Stimulated activated CD8-positive, alpha-beta memory T cell treated with anti-CD3 and anti-CD28 coated beads, Interleukin-4, amount 100 ng/mL, for 1 hour (primary cell): ENCODE measurements at places on chromosomes 5 and 9.

DNA sequence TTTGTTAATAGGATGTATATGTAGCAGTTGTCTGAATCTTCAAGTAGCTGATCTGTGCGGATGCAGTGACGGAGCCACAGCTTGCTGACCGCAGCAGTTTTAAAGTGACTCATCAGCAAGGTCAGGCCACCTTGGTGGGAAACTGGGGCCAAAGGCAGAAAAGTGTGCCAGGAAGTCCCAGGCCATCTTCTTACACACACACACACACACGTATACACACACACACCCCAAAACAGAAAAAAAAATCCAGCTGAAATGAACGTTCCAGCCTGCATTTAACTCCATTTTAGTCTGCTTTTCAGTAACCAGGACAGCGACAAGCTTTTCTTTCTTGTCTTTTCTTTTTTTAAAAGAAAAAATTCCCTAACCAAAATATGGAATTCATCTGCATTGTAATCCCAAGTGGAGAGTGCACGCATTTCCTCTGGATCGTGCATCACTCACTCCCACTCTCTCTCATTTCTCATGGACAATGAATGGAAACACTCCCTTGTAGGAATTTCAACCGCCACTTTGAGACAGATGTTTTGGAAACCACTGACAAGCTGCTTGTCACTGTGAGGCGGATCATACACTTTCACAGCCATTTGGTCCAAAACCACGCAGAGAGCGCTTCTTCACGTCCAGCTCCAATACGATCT lies 103.9 kb downstream of the LHFPL2 start:
- DNase-seq: no peak

- DNase-seq: no peak
Observed at GRCh38 chr5:54932789-54933188, 52.6 kb downstream of the ESM1 start.

DNA sequence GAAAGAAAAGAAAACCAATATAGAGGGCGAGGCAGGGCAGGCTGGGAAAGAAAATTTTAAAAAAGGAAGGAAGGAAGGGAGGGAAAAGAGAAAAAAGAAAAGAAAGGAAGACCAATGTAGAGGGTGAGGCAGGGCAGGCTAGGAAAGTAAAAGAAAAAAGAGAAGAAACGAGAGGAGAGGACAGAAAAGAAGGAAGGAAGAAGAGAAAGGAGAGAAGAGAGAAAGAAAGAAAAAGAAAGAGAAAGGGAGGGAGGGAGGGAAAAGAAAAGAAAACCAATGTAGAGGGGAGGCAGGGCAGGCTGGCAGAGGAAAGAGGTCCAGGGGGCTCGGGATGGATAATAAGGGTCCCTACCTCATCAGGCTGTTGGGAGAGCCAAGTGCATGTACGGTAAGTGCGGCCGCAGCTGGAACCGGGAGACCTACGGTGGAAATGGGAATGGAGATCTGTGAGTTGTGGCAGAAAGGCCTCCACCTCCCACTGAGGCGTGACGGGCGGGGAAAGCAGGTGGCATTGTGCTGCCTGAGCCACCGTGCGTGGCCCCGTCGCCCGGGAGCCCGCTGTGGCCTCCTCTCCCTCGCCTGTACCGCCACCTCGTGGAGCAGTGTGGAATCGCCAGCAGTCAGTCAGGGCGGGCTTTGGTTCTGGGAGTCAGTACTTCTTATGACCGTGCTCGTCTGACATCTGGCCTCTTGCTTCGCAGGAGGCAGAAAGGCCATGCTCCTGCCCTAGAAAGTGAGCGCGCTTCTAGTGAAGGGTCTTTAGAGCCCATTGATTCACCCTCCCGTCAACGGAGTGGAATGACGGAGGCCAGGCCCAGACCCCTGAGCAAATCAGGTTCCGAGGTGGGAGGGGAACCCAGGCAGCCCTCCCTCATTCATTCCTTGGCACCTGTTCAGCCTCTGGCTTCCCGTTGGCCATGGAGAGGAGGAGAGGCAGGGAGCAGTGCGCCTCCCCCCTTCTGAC lies 10.4 kb upstream of the NHP2 start:
- DNase-seq: peak; percentile 81

- no peak for DNase-seq
Observed at GRCh38 chr9:107530679-107531078, 41.1 kb upstream of the KLF4 start.

DNA sequence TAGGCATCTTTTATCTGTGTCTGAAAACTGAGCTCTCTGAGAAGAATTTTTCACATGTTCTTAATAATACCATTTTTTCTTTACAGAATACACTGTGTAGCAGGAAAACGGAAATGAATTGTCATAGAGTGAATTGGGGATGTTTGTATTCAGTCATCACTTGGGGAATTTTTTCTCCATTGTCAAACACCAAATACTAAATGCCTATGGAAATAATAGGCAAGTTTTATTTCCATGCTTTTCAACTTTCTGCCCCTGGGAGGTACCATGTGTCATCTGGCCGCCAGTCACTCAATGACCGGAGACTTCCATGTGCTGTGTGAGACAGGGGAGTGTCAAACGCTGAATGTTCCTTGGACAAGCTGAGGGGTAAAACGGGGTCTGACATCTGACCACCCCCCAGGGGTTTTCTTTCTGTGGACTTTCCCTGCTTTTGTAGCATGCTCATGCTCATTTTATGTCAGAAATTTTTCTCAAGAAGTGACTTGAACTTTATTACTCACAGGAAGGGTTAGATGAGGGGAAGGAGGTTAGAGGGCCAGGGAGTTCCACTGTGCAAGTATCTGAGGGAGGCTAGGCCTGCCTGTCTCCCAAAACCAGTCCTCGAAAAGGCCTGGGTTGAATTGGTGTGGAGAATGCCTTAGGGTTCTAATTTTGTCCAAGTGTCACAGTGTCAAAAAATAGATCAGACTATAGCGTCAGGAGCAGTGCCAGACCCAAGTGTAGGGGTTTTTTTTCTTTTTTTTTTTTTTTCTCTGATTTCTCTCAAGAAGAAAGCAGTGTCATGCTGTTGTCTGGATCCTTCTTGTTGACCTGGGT lies 438.6 kb downstream of the AGTPBP1 start:
- no peak for DNase-seq

GRCh38 chr5:96870094-96871026 lies 5.9 kb upstream of the ERAP2 start:
- no peak for DNase-seq

DNA sequence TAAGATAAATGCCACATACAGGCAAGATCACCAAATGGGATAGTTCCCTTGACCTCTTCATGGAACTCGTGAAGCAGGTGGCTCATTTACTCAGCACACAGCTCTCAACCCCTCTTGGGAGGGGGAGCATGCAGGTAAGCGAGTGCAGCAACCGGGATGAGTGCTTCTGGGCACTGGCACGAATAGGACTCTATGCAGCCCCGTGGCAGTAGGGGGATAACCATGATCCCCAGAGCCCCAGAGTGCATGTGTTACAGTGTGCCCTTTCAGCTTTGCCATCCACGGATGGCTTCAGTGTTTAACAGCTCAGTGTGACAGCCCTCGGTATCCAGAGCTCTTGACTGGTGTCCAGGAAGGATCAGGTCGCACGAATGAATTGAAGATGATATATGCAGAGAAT lies 1187.1 kb downstream of the CDH9 start:
- no peak for DNase-seq

GRCh38 chr9:96246267-96246671 lies 55.7 kb downstream of the HSD17B3 start:
- DNase-seq: no peak

DNA sequence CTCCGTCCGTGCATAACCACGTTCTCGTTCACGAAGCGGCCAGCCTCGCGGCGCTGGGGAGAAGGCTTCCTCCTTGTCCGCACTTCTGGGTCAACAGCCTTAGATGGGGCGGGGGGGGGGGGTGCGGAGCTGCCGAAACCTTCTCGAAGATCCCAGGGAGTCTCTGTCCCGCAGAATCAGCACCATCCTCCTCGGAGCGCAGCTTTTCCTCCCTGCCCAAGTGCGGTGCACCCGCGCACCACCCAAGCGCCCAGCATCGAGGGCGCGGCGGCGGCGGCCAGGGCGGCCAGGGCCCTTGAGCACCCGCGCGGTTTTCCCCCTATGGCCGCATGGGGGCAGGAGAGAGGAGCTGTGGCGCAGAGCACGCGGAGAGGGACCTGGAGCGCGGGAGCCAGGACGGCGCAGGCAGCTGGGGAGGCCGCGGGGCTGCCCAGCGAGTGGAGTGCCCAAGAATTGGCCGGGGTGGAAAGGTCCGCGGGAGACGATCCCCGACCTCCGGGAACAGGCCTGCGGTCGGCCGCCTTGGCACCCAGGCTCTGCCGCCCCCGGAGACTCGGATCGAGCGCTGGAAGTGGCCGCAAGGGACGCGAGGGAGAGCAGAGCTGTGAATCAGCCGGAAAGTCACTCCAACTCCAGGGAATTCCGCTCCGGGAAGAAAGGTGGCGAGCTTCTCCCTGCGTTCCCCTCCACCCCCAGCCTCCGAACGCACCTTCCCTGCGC lies 43.1 kb downstream of the TMEM174 start:
- peak; percentile 22 for DNase-seq

DNA sequence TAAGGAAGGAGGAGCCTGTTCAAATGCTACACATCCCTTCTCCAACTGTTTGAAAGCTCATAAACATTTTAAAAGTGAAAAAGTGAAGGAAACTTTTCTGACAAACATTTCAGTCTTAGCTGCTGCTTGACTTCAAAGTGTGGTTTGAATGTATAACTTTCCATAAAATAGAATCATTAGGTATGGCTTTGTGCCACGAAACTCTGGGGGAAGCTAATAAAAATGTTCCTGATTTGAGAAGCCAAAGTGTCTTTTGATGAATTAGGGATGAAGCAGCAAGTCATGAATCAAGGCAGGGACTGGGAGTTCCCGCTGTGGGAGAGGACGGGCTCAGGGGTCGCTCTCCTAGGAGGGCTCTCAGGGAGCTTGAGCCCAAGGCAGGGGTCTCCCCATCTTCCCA lies 15.3 kb downstream of the MVB12B start:
- DNase-seq: no peak

DNA sequence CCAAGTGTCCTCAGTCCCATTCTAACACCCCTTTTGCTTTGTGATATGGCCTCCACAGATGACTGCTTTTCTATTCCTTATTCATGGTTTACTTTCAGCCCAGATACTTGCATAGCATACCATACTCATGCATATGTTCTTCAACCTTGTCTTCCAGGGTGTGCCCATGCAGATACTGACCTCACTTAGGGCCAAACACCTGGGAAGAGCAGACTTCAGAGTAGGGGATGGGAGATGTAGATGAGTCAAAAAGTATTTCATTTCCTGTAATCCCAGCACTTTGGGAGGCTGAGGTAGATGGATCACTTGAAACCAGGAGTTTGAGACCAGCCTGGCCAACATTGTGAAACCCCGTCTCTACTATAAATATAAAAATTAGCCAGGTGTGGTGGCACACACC lies 58.3 kb downstream of the NRG2 start:
- DNase-seq: no peak

- no peak for DNase-seq
Observed at GRCh38 chr9:34746526-34746925, 36.6 kb upstream of the CCL21 start.

DNA sequence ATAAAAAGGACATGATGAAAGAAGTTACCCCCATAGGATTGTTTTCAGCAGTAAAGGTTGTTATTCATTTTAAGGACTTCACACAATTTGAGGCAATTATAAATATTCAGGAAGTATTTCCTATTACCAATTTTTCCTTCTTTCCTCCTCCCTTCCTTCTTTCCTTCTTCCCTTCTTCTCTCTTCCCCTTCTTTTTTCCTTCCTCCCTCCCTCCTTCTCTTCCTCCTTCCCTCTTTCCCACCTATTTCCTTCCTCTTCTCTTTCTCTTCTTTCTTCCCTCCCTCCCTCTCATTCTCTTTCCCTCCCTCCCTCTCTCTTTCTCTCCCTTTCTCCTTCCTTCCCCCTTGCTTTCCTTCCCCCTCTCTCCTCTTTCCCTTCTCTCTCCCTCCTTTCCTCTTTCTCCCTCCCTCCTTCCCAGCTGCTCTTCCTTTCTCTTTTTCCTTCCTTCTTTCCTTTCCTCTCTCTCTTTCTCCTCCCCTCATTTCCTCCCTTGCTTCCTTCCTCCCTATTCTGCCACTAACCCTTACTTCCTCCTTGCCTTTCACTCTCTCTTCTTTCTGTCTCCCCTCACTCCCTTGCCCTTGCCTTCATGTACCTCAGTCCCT lies 105.1 kb downstream of the ADRB2 start:
- no peak for DNase-seq

- DNase-seq: no peak
Observed at GRCh38 chr9:117169089-117169621, 245.7 kb downstream of the ASTN2 start.

- DNase-seq: no peak
Observed at GRCh38 chr9:124709292-124709690, 61.8 kb downstream of the NR6A1 start.

- DNase-seq: no peak
Observed at GRCh38 chr5:45035991-45036390, 227.2 kb downstream of the MRPS30 start.

DNA sequence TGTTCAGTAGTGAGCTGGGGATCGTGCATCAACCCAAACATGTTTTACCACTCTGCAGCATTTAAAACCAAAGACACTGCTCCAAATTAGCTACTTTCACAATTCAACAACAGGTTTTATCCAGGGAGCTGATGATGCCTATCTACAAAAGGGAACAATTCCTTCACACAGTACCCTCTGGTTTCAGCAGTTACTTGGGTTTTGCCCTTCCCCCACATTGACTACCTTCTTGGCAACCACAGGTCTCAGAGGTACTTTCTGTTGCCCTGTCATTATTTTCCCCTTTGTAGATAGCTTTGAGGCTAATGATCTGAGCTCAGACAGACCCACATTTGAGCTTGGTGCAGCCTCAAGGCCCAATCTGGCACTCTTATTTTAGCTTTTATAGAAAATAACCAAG lies 96.1 kb downstream of the WDR41 start:
- no peak for DNase-seq

- no peak for DNase-seq
Observed at GRCh38 chr5:1345876-1346626, 1.2 kb upstream of the CLPTM1L start.

DNA sequence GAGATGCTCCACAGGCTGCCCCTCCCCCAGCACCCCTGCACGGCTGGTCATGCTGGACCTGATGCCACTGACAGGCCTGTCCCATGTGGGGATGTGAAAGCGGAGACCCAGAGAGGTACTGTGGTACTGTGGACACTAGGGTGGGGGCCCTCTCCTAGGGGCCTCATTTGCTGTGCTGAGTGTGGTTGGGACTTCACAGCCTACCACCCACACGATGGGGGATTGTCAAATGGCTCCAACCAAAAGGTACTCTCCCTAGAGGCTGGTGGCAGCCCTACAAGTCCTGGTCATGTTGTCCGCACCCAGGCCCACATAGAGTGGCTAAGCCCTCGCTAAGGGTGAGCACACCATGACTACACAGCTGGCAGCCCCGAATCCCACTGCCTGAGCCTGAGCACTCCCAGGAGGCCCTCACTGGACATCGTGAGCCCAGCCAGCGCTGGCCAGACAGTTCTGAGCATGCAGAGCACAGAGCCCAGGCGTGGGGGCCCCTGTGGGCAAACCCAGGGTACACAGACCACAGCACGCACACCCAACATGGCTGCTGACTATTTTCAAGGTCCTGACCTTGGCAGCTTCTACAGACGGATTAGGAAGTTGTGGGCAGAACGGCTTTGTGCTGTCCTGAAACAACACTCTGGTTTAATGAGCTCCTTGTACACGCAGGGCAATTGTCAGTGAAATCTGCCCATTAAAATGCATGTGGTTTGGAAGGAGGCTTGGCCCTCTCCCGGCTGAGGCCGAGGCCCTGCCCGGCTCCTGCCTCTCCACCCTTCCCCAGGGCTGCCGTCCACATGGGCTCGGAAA lies 214.1 kb downstream of the HSPA4 start:
- DNase-seq: no peak
